ENCODE measurements at places on chromosomes 11 and 22.

- DNase-seq = no peak
Observed at GRCh38 chr22:47465222-47465621, 702.8 kb downstream of the TBC1D22A start.

- no peak for DNase-seq
Observed at GRCh38 chr22:29200901-29201300, 4.8 kb upstream of the EMID1 start.

- DNase-seq = no peak
Observed at GRCh38 chr22:38706901-38707195, 1.1 kb downstream of the GTPBP1 start.

GRCh38 chr22:36355362-36355761 is 32.4 kb downstream of the MYH9 start:
- no peak for DNase-seq

DNA sequence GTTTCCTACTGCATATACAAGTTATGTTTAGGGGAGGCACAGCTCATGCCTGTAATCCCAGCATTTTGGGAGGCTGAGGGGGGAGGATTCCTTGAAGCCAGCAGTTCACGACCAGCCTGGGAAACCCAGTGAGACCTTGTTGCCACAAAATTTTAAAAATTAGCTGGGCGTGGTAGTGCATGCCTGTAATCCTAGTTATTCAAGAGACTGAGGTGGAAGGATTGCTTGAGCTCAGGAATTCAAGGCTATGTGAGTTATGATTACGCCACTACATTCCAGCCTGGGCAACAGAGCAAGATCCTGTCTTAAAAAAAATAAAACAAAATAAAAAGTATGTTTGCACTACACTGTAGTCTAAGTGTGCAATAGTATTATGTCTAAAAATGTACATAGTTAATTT is 108.8 kb upstream of the TEAD1 start:
- no peak for DNase-seq

GRCh38 chr11:1826552-1827094 is 8.2 kb upstream of the SYT8 start:
- peak; percentile 43 for DNase-seq

DNA sequence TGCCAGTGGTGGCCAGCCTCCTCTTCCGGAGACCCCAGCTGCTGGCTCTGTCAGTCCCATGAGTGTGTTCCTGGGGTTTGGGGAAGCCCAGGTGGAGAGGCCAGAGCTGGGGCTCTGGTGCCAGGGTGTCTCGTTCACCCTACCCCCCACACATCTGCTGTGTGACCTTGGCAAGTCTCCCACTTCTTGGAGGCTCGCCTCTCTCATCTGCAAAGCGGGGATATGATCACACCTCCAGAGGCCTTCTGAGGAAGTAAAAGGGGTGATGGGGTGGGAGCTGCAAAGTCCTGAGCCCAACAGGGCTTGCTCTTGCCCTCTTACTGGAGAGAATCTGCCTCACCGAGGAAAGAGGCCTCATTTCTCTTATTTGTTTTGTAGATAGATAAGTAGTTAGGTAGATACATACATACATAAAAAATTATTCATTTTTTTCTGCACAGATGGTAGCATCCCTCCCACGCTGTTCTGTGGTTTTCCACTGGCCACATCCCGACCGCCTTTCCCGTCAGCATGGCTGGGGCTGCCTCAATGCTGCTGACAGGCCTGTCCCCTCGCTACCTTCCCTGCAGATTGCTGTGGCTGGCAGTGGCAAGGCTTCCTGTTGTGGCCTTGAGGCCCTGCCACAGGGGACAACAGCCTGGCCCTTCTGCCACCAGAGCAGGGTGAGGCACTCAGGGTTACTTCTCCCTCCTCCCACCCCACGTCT is 23.9 kb downstream of the MYO7A start:
- DNase-seq = no peak

DNA sequence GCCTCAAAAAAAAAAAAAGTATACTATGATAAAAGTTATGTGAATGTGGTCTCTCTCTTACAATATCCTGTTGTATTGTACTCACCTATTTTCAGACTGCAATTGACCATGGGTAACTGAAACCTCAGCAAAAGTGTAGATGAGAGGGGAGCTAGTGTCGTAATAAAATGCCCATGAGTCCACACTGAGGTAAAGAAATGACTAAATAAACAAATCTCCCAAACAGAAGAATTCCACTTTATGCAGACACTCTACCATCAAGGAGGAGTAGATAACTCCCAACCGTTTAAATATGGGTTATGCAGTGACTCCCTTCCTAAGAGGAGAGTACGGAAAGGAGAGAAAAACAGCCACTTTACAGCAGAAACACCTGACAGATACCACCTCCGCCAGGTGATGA is 14.6 kb downstream of the GNB1L start:
- no peak for DNase-seq

DNA sequence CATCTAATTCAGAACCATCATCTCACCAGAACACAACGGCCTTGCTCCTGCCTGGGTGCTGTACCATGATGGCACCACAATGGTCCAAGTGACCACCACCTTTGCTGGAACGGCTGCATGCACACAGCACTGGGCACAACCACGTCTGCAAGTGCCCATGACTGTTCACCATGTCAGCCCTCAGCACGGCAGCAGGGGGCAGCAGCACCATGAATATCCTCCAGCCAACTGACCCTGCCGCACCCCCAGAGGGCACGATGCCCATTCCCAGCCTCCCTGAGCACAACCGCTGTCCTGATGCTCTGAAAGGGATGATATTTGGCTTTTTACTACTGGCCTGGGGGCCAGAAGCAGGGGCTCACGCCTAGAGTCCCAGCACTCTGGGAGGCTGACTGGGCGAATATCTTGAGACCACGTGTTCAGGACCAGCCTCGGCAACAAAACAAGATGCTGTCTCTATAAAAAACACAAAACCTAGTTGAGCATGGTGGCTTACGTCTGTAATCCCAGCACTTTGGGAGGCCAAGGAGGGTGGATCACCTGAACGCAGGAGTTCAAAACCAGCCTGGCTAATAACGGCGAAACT is 25.7 kb downstream of the DRD4 start:
- DNase-seq = no peak

DNA sequence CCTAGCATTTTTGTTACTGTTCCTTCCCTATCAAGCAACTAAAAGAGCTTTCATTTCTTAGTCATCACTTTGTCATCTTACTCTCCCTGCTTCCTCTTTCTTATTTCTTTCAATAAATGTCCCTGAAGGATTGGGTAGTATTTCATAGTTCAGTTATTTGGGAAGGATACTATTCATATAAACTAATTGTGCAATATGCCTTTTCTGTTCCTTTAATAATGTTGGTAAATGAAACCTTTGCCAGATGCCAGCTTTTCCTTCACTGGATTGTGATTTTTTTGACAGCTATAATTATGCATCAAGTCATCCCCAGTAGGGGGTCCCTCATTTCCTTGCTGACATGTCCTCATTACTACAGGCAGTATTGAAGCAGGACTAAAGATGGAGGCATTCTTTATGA is 101.7 kb downstream of the ATM start:
- no peak for DNase-seq

DNA sequence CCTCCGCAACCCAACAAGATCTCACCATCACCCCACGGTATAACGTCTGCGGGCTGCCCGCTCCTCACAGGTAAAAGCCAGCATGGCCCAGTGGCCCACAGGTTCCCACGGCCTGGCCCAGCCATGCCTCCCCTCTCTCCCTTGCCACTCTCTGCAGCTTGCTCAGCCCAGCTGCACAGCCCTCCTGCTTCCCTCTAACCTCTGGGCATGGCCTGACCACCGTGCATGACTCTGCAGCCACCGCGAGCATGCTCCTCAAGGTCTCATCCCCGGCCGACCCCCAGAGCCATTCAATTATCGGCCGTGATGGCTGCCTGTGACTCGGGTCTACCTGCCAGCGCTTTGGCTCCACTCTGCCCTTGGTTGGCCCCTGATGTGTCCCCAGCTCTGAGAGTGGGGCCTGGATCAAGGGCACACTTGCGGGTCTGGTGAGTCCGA is 185.5 kb downstream of the CTTN start:
- DNase-seq = no peak

GRCh38 chr22:26471522-26471921 is 12.1 kb downstream of the HPS4 start:
- no peak for DNase-seq

- no peak for DNase-seq
Observed at GRCh38 chr11:11537372-11537771, 84.4 kb downstream of the GALNT18 start.

DNA sequence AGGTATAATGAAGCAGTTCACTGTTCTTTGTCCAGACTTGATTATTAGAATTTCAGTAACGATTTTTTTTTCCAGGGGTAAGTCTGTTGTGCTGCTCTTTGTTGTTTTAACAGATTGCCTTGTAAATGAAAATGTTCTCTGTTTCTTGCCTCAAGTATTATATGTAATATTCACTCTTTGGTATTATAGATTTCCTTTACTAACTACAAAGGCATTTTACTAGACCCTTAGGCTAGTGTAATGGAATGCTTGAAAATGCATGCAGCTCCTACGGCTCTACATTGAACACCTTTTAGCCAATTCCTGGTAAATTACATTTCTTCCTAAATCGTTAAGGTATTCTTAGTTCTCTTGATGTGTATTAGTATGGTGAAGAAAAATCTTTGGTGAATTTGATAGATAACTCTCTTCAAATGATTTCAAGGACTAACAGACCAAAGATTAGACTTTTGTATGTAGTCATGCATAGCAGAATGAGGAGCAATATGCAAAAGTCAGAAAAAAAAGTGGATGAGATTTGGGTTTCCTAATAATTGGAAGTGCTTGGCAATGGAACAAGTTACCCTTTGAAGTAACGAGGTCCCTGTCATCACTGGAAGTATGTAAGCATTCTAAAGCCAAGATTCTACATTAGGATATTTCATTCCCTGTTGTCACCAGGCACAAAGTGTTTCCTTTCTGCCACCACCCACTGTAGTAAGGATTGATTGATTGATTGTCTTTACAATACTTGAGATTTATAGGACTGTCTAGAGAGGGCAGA is 113.1 kb downstream of the DBX1 start:
- no peak for DNase-seq

GRCh38 chr11:131463162-131463561 is 92.7 kb downstream of the NTM start:
- DNase-seq = no peak

GRCh38 chr11:74476536-74476935 is 9.2 kb upstream of the KCNE3 start:
- DNase-seq = no peak

DNA sequence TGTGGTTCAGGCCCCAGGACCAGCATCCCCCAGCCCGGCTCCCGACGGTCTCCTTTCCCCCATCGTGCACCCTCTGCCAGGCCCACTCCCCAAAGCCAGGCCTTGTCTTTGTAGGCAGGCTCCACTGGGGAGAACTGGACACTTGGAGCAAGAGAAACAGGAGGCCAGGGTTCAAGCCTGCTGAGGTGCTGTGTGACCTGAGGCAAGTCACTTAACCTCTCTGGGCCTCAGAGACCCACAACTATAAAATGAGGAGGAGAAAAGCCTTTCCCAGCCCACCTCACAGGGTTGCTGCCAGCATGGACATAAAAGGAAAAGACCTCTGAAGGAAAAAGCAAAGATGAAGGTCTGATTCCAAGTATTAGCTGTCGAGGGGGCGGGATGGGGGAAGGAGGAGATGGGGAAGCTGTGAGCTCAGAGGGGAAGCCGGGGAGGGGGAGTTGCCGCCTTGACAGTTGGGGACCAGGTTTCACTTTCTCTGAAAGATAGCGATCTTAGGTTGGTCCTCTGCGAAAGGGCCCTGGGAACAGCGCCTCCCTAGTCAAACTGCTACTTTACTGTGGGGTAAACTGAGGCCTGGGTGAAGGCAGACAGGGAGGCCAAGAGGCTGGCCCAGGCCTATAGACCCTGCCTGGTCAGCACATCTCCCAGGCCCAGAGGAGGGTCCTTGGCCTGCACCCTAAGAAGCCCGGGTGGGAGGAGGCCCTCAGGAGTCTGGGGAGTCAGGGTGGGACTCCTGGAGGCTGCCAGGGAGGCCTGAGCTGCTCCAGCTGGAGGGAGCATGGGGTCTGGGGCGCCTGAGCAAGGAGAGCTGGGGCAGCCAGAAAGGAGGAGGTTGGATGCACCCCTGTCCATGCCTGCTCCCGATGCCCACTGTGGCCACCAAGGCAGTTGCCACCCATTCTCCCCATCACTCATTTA is 991 bp upstream of the OSM start:
- no peak for DNase-seq

- DNase-seq = no peak
Observed at GRCh38 chr11:45643598-45644260, 21.7 kb downstream of the CHST1 start.

DNA sequence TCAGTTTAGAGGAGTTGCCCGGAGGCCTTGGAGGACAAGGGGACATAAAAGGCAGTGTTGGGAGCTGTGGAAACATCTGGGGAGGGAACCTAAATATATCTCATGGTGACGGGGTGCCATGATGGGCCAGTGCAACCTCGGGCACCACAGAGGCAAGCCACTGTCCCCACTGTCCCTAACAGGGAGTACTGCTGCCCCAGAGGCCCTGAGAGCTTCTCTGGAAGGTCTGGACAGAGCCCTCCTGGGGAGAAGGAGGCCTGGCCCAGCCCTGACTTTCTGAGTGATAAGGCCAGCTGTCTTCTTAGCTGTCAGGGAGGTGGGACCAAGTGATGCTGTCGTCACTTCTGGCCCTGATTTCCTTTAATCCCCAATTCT is 5.5 kb upstream of the P2RY6 start:
- DNase-seq = no peak

DNA sequence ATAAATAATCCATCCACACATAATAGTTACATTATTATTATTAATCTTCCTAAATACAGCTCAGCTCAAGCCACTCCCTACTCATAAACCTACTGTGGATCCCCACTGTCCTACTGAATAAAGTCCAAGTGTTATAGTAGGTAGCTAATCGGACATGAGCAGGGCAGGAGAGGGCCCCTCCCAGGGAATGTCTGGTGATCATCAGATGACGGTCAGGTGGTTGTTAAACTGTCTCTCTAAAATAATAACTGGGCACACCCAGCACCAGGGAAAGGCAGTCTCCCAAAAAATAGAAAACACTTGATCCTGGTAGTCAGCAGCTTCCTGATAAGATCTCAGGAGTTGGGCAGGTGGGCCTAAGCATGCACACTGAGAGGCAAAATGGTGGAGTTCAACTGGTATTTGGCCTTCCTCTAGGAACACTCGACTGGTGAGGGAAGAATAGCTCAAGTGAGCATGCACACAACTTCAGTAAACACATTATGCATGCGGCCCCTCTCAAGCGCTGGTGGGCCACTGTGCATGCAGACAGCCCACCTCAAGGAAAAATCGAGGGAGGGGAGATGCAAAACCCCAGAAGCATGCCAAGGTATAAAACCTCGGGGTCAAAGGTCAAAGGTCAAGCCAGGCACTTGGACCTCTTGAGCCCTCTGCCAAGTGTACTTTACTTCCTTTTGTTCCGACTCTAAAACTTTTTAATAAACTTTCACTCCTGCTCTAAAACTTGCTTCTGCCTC is 65.0 kb downstream of the LRRC32 start:
- no peak for DNase-seq

DNA sequence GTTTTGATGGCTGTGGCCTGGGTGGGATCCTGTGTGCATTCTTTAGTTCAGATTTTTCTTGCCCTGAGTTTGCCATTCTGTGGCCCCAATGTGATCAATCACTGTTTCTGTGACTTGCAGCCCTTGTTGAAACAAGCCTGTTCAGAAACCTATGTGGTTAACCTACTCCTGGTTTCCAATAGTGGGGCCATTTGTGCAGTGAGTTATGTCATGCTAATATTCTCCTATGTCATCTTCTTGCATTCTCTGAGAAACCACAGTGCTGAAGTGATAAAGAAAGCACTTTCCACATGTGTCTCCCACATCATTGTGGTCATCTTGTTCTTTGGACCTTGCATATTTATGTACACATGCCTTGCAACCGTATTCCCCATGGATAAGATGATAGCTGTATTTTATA is 620 bp downstream of the OR4C16 start:
- no peak for DNase-seq
